NCI-H82 (cell line): ENCODE measurements at places on chromosomes 3 and 15.

GRCh38 chr3:73028803-73029202, 32.2 kb downstream of the PPP4R2 start:
- no peak for DNase-seq

GRCh38 chr3:40829876-40830275, 305.1 kb downstream of the ZNF621 start:
- DNase-seq = no peak

GRCh38 chr3:193377591-193377990, 962 bp downstream of the ATP13A5 start:
- DNase-seq = peak; percentile 41

GRCh38 chr3:169090559-169090958, 573.0 kb downstream of the MECOM start:
- no peak for DNase-seq

- DNase-seq = no peak
These were observed 35.1 kb upstream of the PPARG start for GRCh38 chr3:12253516-12254343.

DNA sequence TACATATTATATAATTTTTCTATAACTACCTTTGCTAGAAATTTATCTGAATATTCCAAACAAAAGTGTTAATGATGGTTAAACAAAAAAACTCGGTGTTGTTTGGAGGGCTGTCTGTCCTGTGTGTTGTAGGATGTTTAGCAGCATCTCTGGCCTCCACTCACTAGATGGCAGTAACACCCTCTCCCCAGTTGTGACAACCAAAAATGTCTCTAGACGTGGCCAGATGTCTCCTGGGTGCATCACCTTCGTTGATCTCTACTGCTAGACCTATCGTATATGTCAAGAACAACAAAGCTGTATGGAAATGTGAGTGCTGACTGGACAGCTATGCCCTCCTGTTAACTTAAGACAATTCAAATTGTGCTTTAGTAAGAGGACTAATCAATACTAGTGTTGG, 14.1 kb downstream of the ANKRD34C start:
- peak; percentile 24 for DNase-seq

DNA sequence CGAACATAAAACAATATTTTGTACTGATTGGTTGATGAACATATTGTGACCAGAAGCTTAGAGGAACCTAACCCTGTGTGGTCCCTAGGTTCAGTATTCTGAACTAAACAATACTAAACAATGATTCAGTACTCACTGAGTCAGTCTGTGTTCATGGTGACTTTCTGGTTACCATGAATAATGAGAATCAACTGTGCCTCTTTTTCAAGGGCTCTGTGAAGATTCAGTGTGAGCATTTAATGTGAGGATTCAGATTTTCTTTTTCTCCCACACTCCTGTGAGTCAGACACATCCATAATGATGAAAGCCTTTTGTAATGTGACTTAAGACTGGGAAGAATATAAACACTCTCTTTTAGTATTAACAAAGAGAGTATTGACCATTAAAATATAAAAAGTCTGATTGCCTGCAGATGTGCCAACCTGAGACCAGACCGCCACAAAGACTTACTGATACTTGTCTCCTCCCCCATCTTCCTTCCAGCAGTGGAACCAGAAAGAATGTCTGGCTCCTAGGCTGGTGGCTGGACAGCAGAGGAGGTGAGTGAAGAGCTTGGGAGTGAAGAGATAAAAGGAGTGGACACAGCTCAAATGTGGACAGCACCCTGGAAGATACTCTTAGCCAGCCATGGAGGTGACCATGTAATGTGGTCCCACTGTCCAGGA, 17.6 kb upstream of the ACTL6A start:
- no peak for DNase-seq

- no peak for DNase-seq
These were observed 46.3 kb upstream of the VPS8 start for GRCh38 chr3:184765730-184766074.

DNA sequence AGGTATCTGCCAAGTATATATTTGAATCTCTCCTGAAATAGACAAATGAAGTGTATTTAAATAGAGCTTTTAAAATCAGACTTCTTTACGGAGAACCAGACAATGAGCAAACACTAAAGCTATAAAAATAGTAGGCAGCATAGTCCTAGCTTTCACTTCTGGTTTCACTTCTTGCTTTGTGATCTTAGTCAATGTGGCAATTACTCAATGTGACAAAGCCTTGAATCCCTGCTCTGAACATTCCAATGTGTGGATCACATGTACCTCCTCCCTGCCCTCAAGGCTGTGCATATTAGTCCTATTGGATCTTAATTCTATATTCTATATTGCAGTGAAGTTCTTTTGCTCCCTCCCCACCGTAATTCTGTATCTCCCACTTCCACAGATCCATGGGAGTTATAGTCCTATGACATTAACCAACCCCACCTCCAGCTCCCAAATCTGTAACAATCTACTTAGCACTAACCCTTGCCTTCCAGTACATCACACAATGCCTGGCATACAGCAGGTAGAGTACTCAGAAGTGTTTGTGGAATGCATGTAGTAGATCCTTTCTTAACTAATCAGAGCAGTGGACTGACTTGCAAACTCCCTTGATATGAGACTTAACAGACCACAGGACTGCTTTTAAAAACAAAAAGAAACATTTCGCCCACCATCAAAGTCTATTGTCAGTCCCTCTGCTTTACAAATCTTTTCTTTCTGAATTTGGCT, 24.3 kb upstream of the CP start:
- DNase-seq = no peak

DNA sequence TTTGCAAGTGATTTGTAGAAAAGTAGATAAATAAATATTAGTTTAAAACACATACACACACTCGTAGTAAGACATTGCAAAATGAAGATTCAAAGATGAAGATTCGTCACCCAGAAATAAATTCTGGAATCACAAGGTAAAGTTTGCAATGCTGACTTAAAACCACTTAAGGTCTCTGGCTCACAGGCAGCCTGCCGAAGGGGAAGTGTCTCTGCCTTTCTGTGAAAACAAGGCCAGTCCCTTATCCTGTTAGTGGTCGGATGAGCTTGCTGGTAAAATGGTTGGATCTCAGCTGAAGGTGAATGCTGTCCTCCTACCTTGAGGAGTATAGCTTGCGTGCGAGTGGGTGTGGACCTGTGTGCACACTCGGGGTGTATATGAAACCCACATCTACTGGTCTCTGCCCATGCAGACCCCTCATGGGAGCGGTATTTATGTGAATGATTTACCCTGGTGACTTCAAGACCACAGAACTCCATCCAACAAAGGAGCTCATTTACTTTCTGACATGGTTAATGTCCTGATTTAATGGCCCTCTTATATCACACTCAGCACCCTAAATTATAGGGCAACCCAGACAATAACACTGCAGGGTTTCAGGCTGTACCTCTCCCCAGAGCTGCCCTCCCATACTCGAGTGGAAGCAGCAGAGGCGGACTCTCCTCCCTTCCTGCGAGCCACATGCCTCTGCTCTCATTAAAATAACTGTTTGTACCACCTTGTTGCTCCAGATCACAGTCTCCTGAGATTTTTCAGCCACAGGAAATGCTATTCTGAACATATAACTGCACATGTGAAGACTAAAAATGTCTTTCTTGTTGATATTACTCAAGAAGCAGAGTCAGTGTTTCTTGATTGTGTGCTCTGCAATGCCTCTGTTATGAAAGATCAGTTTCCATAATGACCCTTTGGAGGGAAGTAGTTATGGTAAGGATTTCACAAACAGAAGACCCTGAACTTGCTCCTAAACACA, 45.9 kb upstream of the ALDH1A3 start:
- DNase-seq = peak; percentile 82

GRCh38 chr3:107600780-107601179, 78.0 kb downstream of the BBX start:
- no peak for DNase-seq

- DNase-seq = no peak
These were observed 86.9 kb downstream of the DCLK3 start for GRCh38 chr3:36677331-36678007.
